Stimulated activated CD8-positive, alpha-beta memory T cell treated with anti-CD3 and anti-CD28 coated beads, Interleukin-7, amount 100 ng/mL, for 48 hours (primary cell): ENCODE measurements at places on chromosomes 6 and 20.

DNA sequence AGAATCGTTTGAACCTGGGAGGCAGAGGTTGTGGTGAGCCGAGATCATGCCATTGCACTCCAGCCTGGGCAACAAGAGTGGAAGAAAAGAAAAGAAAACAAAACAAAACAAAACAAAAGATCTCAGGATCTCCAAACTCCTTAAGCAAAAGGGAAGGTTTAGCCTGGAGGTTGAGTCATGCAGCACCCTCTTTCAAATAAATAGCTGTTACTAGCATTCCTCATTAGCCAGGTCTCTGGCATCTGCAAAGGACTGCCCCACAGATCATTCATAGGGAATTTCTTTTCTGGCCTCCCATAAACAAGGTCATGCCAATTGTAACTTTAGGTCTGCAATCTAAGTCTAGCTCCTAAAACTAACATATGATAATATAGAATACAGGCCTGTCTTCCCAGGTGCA is 37.2 kb downstream of the EDN1 start:
- DNase-seq, result no peak

- DNase-seq, result no peak
These were observed 29.1 kb downstream of the SHLD1 start for GRCh38 chr20:5779071-5779900.

GRCh38 chr6:84137989-84138575 is 89.4 kb downstream of the CEP162 start:
- DNase-seq, result no peak

DNA sequence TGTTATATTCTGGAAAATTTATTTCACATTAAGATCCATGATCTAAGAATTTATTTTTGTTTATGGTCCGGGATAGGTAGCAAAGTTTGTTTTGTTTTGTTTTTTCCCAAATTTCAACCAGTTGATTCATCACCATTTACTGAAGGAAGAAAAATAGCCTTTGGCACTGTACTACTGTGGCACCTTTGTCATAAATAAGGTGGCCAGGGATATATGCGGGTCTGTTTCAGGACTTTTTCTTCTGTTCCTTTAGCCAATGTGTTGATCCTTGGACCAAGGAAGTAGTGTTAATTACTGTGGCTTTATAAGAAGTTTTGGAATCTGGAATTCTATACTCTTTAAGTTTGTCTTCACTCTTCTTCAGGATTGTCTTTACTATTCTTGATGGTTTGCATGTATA is 171.7 kb downstream of the FAXC start:
- DNase-seq, result no peak

DNA sequence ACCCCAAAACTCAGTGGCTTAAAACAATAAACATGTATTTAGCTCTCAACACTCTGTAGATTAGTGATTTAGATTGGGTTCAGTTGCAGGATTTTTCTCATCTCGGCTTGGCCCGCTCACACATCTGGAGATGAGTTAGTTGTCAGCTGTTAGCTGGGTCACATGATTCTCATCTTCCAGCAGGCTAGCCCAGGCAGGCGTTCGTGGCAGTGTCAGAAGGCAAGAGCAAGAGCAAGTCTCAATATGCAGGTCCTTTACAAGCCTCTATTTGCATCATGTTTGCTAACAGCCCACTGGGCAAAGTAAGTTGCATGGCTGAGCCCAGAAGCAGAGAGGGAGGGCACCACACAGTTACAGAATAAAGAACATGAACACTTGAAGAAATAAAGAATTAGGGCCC is 83.6 kb upstream of the MYLIP start:
- no peak for DNase-seq

DNA sequence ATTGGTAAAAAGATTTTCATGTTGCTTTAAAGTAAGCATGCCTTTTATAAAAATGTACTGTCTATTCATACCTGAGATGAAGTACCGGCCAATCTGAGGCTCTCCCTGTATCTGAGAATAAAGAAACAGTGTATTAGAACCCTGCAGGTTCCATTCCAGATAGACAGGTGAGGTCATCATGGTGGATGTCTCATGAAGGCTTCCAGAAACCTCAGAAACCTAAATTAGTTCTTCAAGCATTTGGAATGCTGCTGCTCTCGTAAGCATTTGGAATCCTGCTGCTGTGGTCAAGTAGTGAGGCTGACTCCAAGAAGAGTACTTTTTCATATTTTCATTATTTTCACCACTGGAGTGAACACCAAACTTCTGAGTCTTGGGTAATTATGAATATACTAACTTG is 642.3 kb downstream of the MAFB start:
- DNase-seq, result no peak

DNA sequence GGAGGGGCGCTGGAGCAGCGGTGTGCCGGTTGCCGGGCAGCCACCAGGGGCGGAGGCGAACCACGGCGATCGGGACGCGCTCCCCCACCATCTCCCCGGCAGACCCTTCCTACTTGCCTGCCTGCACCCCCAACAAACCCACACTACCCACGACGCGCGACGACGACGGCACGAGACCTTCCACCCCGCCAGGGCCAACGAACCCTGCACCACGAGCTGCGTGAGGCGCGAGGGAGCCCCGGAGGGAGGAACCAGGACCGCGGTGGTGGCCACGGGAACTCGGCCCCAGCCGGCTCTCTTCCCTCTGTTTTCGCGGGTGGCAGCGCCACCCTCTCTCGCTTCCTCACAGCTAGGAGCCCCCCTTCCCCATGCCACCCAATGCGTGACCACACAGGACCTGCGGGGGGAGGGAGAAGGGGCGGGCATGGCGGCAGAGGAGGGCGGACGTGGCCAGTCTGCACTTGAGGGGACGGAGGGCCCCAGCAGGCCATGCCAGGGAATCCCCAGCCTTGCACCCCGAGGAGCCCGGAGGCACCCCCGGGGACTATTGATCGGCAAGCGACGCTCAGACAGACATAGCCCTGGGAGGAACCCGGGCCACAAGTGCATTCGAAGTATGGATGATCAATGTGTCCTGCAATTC is 1516.4 kb upstream of the DEFB115 start:
- DNase-seq, result no peak

GRCh38 chr6:336159-337114 is 44.1 kb downstream of the DUSP22 start:
- DNase-seq, result no peak

DNA sequence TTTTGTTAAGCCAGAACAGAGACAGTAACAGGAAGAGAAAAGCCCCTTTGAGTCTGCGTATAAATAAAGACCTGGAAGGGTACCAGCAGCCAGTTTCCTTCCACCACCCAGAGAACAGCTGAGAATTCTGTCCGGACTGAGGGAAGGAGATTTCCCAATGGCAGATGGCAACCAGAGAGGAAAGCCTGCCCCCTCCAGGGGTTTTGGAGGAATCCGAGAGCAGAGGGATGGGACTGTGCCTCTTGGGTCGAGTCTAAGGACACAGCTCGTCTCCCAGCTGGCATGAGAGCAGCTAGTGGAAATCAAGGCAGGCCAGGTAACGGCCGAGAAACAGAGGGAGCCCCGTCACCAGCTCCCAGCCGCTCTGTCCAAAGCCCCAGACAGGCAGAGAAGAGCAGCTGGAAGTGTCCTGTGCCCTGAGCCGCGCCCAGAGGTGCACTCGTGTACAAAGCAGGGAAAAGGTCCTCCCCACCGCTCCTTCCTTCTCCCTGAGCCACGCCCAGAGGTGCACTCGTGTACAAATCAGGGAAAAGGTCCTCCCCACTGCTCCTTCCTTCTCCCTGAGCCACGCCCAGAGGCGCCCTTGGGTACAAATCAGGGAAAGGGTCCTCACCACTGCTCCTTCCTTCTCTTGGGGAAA is 134.0 kb upstream of the SNX9 start:
- DNase-seq, result no peak

GRCh38 chr6:152241013-152241766 is 396.0 kb downstream of the SYNE1 start:
- DNase-seq, result no peak

DNA sequence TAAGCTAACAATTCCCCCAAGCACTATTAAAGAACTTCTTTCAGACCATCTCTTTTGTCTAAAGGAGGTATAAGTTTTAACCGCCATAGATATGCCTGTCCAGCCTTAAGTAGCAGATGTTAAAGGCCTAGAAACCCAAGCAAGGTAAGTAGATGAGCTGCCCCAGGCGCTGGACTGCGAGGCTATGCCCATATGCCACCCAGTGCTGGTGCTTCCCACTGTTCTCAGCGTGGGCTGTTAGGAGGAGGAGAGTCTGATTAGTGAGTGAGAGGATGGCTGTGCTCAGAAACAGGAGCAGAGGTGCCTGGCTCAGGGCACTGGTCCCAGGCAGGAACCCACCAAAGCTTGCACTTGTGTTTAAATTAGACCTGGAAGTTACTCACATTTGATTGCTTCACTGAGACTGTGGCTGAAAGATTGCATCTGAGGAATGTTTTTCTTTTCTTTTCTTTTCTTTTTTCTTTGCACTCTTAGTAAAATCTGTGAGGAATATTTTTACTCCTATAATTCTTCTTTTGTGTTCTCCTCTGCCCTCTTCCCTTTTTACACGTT is 32.2 kb downstream of the PRPH2 start:
- DNase-seq, result no peak

DNA sequence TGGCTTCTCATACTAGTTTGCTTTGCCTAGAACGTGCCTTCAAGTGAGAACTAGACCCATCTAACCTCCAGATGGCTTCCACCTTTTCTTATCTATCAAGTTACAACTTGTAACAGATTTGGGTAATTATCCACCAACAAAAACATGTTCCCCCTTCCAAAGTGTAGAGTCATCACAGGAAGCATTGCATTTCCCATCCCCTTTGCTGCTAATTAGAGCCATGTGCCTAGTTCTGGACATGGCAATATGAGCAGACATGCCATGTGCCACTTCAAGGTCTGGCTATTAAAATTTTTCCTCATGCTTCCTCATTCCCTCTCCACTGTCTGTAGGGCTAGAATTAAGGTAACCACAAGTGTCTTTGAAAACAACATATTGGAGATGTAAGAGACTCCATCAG is 814.4 kb downstream of the TENT5A start:
- DNase-seq, result no peak

DNA sequence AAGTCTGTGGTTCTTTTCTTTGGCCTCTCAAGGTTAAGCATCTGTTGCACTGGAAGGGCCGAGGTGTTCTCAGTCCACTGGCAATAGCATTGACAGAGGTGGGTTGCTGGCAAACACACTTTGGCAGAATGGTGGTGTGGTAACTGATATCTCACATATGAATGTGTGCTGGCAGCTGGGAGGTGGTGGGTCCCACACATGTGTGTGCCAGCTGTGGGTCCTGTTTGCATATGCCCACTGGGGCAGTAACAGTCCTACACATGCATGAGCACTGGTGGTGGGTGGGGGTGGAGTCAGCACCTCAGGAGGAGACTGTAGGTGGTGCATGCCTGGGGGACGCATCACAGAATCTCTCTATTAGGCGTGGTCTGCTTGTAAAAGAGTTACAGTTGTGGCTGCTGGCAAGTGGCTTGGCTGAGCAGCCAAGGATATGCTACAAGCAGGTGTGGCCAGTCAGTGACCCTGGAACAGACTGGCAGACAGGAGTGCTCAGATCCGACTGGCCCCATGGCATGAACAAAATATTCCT is 934.3 kb downstream of the GRIK2 start:
- DNase-seq, result no peak

- no peak for DNase-seq
These were observed 284.5 kb downstream of the UST start for GRCh38 chr6:149031201-149031858.

DNA sequence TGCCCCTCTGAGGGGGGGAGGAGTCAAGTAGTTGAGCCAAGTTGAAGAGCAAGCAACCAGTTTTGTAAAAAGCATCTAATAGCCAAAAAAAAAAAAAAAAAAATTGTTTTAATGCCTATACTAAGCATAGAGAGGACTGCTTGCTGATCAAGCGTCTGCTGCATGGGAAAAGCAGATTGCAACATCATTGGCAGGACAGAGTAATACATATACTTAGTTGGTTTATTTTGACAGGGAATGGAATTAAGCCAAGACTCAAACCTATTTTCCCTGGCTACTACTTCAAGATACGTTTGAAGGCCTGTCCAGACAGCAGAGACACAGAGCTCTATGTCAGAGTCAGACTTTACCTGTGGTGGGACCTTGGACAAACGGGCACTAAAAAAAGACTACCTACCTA is 120.5 kb downstream of the RTN4IP1 start:
- DNase-seq, result no peak

- no peak for DNase-seq
These were observed 40.2 kb downstream of the SASH1 start for GRCh38 chr6:148382861-148383260.

- no peak for DNase-seq
These were observed 515.2 kb upstream of the JAG1 start for GRCh38 chr20:11188843-11189603.

- no peak for DNase-seq
These were observed 36.0 kb downstream of the ATXN1 start for GRCh38 chr6:16725145-16725864.

- DNase-seq, result peak; percentile 16
These were observed 100.1 kb upstream of the AGPAT4 start for GRCh38 chr6:161373905-161374451.

- no peak for DNase-seq
These were observed 102.2 kb downstream of the PREX1 start for GRCh38 chr20:48725555-48725991.

DNA sequence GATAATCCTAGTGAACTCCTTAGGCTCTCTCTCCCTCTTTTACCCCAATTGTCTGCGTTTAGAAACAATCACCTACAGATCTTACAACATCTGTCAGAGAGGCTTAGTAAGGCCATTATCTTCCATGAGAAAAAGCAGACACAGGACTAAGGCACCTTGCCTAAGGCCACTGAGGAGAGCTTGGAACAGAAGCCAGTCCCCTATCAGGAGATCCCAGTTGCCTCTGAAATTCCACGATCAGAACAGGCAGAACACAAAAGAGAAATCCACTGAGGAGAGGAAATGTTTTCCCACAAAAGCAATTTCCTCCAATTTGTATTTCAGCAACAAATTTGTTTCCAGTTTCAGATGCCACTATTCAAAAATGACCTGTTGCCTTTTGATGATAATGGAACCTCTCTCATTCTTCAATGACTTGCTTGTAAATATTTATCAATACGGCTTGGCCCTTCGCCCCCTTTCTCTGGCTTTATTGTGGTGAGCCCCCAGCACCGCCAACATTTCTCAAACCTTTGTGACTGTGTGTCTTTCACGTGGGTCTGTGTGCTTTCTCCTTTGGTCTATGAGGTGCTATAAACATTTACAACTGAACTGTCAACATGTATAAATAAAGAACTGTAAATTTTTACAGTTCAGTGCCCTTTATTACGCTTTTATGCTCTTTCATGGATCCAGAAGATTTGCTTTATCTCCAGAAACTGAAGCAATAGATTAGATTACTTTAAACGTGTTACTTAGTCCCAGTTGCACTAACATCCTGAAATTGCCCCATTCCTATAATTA is 187.8 kb upstream of the PHACTR1 start:
- DNase-seq, result no peak

GRCh38 chr6:119237177-119237715 is 112.3 kb downstream of the MAN1A1 start:
- no peak for DNase-seq
